ENCODE measurements at places on chromosomes 13 and 19.

- no peak for DNase-seq
These were observed 404.7 kb downstream of the IRS2 start for GRCh38 chr13:109381546-109382180.

GRCh38 chr19:49639401-49640112 is 386 bp downstream of the RRAS start:
- peak; percentile 13 for DNase-seq

GRCh38 chr13:105213512-105213911 is 1322.0 kb downstream of the EFNB2 start:
- no peak for DNase-seq

- no peak for DNase-seq
These were observed 1856.1 kb downstream of the OLFM4 start for GRCh38 chr13:54884682-54885081.

- no peak for DNase-seq
These were observed 4.6 kb upstream of the ASPDH start for GRCh38 chr19:50518091-50519005.

DNA sequence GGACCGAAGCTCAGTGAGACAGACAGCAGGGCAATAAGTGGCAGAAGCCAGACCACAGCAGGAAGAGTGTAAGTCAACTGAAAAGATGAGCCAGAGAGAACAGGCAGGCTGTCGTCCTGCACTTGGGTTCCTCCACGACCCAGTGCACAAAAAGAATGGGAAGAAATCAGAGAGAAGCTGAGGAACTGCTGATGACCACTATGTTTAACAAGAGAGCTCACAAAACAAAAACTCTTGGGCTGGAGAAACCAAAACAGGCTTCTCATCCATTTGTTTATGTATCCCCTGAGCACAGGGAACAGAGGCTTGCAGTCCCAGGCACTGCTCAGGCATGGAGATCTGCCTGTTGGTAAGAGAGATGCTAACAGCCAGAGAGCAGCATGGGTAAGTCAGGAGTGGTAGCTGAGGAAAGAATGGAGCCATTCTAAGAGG is 14.0 kb downstream of the AKAP8L start:
- DNase-seq = no peak

- peak; percentile 45 for DNase-seq
These were observed 122.1 kb downstream of the COG6 start for GRCh38 chr13:39777527-39778061.

- no peak for DNase-seq
These were observed 29.1 kb downstream of the PEX11G start for GRCh38 chr19:7459773-7460172.
